ENCODE measurements at places on chromosomes 5 and 9.

GRCh38 chr5:33994845-33995244 lies 10.4 kb upstream of the SLC45A2 start:
- H3K27ac ChIP-seq: no peak overlapping the region
- H3K4me3 ChIP-seq: no peak overlapping the region
- peaks cover 2% of the 10 kb centered on the region for H3K36me3 ChIP-seq
- H3K27me3 ChIP-seq: no peaks in the 10 kb centered on the region
- DNase-seq: peak; percentile 45
- H3K4me1 ChIP-seq: no peaks in the 10 kb centered on the region

DNA sequence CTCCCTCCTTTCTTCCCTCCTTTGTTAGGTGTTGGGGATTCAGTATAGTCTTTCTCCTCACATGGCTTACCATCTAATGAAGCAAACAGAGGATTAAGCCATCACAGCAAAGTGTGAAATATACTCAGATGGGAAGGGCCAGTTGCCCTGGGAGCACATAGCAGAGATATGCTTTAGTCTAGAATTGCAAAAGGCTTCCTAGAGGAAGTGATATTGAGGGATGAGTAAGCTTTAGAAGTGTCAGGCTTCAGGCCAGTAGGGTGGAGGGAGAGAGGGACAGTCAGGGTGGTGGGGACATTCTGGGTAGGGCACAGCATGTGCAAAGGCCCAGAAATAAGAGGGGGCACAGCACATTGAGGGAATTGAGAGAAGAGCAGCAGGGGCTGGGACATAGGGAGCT lies 46.2 kb upstream of the GLRA1 start:
- no peak overlapping the region for H3K4me3 ChIP-seq
- DNase-seq: no peak
- H3K36me3 ChIP-seq: no peaks in the 10 kb centered on the region

- no peaks in the 10 kb centered on the region for H3K27me3 ChIP-seq
- DNase-seq: no peak
- H3K4me1 ChIP-seq: peaks cover 31% of the 10 kb centered on the region
- no peak overlapping the region for H3K27ac ChIP-seq
Observed at GRCh38 chr9:128243215-128244018, 32.4 kb downstream of the GOLGA2 start.

GRCh38 chr5:169296419-169297143 lies 4.4 kb downstream of the SLIT3 start:
- DNase-seq: peak; percentile 57
- no peak overlapping the region for H3K4me3 ChIP-seq
- H3K36me3 ChIP-seq: no peaks in the 10 kb centered on the region
- peaks cover 6% of the 10 kb centered on the region for H3K4me1 ChIP-seq
- no peak overlapping the region for H3K27ac ChIP-seq

- H3K4me3 ChIP-seq: no peak overlapping the region
- no peaks in the 10 kb centered on the region for H3K36me3 ChIP-seq
- H3K4me1 ChIP-seq: no peaks in the 10 kb centered on the region
- no peak for DNase-seq
- H3K27ac ChIP-seq: no peak overlapping the region
Observed at GRCh38 chr5:17106521-17106920, 110.9 kb upstream of the BASP1 start.

GRCh38 chr5:177600508-177601018 lies 631 bp downstream of the B4GALT7 start:
- peaks cover 8% of the 10 kb centered on the region for H3K36me3 ChIP-seq
- DNase-seq: peak; percentile 41
- H3K27ac ChIP-seq: peak overlapping the region; percentile 80
- H3K4me1 ChIP-seq: peaks cover 10% of the 10 kb centered on the region
- H3K4me3 ChIP-seq: peak overlapping the region; percentile 87
